ENCODE measurements at places on chromosomes 7 and 10.

GRCh38 chr7:105871142-105871541, 5.3 kb downstream of the ATXN7L1 start:
- DNase-seq = no peak

GRCh38 chr7:17300437-17300836, 2.0 kb downstream of the AHR start:
- no peak for DNase-seq

DNA sequence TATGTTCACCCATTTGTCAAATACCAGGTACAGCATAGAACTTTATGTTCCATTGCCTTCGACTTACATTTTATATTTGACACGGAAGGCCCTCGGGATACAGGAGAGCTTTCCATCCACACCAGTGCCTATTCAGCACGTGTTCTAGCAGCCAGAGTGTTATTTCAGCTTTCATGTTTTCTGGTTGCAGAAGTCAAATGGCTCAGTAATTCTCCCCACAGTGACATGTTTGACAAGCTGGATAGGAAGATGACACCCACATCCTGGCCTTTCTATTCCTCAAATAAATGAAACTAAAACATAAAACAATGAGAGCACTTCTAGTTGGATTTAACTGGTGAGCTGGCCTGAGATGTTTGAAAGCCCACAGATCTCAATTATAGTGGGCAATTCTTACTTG, 173.4 kb downstream of the SORCS1 start:
- no peak for DNase-seq

GRCh38 chr10:128863411-128863810, 603.6 kb upstream of the MGMT start:
- no peak for DNase-seq

DNA sequence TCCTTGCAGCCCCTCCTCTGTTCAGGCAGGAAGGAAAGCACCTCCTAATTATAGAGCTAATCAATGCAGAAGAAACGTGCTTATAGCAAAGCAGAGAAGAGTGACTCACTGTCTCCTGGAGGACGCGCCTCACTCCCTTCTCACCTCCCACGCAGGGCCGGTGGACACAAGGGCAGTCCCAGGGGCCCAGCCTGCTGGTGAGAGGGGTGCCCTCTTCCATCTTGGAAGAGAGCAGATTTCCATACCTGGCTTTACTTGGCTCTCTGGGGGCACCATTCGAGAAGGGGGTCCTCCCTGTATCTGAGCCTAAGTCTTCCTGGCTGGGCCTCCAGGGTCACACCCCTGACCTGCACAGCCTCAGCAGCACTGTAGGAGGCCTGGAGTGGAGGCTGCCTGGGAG, 55.8 kb downstream of the RASGEF1A start:
- DNase-seq = no peak

- DNase-seq = no peak
Measured at GRCh38 chr7:128389085-128389617, 20.6 kb downstream of the IMPDH1 start.

Measured in activated naive CD8-positive, alpha-beta T cell treated with anti-CD3 and anti-CD28 coated beads, Interleukin-2, amount 50 U/mL, for 16 hours (primary cell).